ENCODE measurements at places on chromosomes 4 and X.

GRCh38 chr4:184953421-184953945 lies 64.8 kb upstream of the HELT start:
- no peak for DNase-seq

GRCh38 chr4:182415116-182415515 lies 171.9 kb downstream of the TENM3 start:
- no peak for DNase-seq

- DNase-seq: no peak
Observed at GRCh38 chr4:44927399-44928380, 201.3 kb upstream of the GNPDA2 start.

DNA sequence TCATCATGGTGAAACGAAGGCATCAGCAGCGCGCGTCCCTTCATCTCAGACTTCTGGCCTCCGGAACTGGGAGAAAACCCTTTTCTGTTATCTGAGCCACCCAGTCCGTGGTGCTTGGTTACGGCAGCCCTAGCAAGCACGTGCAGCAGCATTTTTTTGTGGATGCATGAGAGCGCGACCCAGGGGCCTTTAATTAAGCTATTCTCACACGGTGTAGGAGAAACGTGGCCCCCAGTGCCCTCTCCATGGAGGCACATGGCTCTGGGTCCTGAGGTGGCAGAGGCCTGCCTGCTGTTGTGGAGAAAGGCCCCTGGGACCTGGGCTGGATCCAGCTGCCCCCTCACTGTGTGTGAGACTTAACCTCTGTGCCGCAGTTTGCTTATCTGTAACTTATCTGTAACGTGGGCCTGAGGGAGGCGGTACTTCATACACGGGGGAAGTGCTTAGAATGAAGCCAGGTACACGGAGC lies 9.5 kb downstream of the CLCN4 start:
- no peak for DNase-seq

DNA sequence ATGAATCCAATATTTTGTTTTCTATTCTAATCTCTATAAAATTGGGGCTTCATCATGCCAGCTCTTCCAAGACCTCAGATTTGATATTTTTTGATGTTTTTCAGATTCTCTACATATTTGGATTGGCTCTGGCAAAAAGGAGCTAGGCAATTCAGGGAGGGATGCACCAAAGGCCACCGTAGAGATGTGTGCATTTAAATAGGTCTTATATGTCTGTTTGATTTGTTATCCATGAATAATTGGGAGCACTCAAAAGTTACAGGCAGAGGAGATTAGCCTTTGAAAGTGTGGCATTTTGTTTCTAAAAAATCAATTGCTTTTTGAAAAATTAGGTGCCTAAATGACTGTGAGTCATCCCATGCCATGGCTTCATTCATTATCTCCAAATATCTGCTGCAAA lies 147.1 kb upstream of the RPS6KA6 start:
- no peak for DNase-seq

DNA sequence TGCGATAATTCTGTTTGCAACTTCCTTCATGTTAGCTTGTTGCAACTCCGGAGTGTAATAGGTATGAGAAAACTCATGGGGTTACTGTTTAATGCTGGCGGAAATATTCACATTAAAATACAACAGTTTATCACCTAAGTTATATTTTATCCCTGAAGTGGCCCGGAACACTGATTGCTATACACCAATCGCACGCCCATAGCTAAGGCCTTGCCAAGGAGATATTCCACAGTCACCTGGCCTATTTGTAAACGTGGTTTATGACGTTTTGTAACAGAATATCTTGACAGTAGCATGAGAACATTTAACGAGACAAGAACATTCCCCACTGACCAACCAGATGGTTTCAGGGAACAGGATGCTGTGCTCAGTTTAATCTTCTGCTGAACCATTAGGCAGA lies 23.2 kb upstream of the FAM90A26 start:
- no peak for DNase-seq

DNA sequence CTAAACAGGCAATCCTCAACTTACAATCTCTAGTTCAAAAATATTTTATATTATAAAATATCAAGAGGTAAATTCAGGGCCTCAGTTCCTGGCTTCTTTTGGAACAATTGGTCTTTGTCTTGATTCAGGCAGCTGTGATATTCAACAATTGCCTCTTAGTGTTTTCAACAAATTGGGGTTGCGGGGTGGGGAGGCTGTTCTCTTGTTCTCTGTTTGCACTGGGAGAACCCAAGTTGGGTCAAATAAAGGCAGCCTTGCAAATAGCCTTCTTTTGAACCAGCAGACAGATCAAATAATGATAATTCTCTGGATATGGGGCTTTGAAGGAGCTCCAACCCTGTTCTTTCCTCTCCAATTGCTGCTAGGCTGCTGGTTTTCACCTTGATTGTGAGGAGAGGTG lies 142.5 kb downstream of the COL4A5 start:
- no peak for DNase-seq

- DNase-seq: no peak
Observed at GRCh38 chr4:156321203-156321602, 367.5 kb upstream of the CTSO start.

GRCh38 chrX:72399816-72400215 lies 94.1 kb upstream of the CITED1 start:
- no peak for DNase-seq

DNA sequence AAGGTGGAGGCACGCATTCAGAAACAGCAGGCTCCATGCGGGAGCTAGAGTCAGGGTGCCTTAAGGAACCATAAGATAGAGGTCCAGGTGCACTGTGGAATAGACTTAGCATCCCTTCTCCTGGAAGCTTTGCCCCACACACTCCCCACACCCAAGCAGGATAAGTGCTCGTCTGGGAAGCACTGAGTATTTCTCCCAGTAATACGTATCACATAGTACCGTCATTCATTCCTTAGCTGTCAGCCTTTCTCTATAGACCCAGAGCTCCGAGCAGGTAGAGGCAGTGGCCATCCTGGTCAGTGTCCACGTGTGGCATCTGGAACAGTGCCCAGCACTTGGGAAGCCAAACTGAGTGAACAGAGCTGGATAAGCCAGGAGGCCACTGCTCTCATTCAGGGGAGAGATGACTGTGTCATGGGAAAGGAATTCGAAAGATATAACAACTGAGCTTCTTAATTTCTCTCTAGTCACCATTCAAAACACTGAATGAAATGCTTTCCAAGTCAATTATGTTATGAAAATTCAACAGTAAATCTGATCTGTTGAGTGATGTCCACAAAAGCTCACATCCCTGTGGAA lies 9.9 kb downstream of the APBB2 start:
- no peak for DNase-seq

GRCh38 chr4:87108142-87108546 lies 112.3 kb downstream of the KLHL8 start:
- DNase-seq: no peak

DNA sequence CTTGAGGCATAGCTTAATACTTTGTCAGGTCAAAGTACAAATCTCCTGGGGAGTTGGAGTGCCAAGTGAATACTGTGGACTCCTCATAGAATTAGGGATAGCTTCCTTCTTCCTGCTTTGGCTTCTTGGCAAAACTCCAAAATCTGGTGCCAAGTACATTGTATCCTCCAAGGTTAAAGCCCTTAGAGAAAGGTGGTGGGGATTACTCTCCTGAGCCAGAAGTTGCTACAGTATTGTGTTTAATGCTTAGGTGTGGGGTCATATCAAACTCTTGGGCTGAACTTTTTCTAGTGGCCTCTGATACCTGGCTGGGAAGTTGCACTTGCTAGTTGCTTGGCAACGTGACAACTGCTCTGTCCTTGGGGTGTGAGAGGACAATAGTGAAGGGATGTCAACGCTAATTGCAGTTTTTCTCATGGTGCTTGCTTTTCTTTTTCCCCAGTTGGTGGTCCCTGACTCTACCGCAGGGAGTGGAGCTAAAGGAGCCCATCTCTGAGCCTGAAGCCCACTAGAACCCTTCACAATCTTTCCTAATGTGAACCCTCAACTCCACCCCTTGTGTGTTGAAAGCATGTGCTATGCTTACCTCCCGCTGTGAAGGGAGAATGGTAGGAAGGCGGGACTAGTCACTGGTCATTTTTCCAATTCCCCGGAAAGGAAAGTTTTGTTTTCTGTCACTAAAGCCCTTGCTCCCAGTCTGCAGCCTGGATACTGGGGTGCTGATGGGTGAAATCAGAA lies 35.5 kb downstream of the DLG3 start:
- no peak for DNase-seq

GRCh38 chrX:63349307-63349706 lies 1.8 kb downstream of the SPIN4 start:
- DNase-seq: no peak

DNA sequence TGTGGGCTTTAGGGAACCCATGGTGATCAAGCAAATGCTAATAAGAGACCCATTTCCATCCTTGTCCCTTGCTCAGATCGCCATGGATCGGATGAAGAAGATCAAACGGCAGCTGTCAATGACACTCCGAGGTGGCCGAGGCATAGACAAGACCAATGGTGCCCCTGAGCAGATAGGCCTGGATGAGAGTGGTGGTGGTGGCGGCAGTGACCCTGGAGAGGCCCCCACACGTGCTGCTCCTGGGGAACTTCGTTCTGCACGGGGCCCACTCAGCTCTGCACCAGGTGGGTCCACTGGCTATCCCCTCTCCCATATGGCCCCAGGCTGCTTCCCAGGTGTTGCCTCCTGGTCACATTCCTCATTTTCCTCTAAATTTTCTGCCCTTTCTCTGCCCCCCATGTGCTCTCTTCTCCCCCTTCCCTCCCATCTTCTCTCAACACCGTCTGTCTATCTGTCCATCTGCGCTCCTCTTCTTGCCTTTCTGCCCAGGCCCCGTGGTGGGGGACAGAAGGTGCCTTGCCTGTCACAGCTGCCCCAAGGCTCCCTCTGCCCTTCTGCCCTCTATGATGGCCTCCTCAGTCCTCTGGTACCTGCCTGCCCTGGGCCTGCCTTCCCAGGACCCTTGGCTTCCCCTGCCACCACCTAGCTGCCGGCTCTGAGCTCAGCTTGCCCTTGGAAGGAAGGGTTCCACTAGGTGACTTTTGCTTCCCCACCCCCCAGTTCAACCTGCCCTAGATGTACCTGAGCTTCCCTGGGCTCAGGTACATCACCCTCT lies 5.2 kb downstream of the CDK16 start:
- DNase-seq: no peak

DNA sequence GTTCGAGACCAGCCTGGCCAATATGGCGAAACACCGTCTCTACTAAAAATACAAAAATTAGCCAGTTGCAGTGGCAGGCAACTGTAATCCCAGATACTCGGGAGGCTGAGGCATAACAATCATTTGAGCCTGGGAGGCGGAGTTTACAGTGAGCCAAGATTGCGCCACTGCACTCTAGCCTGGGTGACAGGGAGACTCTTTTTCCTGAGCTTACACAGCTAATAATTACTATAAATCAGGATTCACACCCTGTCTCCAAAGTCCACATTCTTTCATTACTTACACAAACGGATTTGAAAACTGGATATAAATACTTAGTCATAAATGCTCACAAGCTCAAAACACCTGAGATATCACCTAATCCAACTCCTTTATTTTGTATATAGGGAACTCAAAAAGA lies 151.6 kb downstream of the LRBA start:
- DNase-seq: no peak

DNA sequence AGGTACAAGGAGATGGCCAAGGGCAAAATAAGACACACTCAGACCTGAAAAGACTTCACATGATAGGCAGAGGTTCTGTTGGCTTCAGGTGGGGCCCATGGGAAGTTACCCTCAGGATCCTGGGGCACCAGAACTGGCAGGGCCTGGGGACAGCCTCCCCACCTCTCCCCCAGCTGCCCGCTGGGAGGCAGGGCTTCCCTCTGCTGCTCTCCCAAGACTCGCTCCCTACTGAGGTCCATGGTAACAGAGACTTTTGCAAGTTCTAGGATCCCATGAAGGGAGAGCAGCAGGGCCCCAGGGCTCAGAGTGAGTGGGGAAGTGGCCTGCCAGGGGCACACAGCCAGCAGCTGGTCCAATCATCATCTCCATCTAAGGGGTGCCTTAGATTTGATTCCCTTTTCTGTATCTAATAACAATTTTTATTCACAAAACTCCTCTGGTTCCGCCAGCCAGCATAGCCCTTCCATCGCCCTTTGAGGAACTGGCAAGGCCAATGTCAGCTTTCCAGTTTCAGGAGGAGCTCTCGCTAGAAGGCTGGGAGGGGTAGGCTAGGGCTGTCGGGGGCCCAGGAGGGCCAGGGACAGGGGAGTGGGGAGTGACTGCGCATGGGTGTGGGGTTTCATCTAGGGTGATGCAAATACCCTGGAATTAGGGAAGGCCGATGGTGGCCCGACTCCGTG lies 78.2 kb downstream of the SLC2A9 start:
- DNase-seq: no peak

GRCh38 chr4:165361810-165362209 lies 17.0 kb upstream of the CPE start:
- no peak for DNase-seq

DNA sequence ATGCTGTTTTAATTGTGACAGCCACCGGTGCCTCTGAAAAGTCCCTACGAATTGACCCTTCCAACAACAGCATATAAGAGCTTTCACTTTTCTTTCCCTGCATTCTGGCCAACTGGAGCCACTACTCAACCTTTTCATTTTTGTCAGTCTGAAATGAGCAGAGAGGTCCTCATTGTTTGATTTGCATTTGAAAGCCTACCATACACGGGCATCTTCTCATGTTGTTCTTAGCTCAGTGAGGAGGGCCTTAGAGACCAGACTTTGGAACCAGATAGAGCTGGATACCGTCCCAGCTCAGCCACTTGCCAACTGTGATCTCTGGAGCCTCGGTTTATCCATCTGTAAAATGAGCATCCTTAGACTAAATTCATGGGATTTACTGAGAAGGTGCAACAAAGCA lies 16.9 kb upstream of the TMSB4X start:
- DNase-seq: no peak

DNA sequence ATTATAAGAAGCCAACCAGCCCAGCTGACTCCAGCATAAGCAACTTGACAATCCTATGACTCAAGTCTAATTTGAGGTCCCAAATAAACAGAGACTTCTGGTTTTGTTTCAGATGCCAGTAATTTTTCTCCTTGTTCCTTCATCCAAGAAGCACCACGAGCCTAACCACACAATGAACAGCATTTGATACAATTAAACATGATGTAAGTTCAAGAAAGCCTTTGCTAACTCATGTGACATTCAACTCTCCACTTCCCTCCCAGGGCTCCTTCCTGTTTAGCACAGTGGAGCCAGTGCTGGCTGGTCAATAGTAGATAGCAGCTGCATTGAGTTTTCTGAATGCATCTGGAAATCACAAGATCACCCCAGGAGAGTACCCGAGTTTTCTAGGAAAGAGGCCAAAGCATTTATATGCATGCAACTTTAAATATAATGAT lies 206.3 kb downstream of the ARHGAP24 start:
- DNase-seq: no peak

Measured in GM18507 (cell line).